ENCODE measurements at places on chromosomes 5 and 9. TPM values are rescaled to one million over a fixed set of nuclear protein-coding genes. Genes with fewer than 3 reads are reported as not detected.

Gene ADAMTSL2
- polyA plus RNA-seq = 2.2 TPM

Gene SLC46A2
- 0.05 TPM for polyA plus RNA-seq

Gene BTNL3
- polyA plus RNA-seq = 0.33 TPM

Gene TNC
- polyA plus RNA-seq = 9.8 TPM

Gene MARCHF11
- not detected for polyA plus RNA-seq

Gene ITGA1
- 2.4 TPM for polyA plus RNA-seq

Gene KIF4B
- polyA plus RNA-seq = not detected

Gene PCDHGA11
- polyA plus RNA-seq = 0.79 TPM

Gene IFNA21
- polyA plus RNA-seq = not detected

Gene ROPN1L
- polyA plus RNA-seq = 0.89 TPM

Gene C5orf58
- not detected for polyA plus RNA-seq

Gene SLC34A3
- 0.06 TPM for polyA plus RNA-seq

Gene GLRA1
- not detected for polyA plus RNA-seq

Gene TTLL11
- polyA plus RNA-seq = 6.4 TPM

Gene NR5A1
- polyA plus RNA-seq = 0.03 TPM

Gene DOCK8
- 6.9 TPM for polyA plus RNA-seq

Gene FCN1
- 1.7 TPM for polyA plus RNA-seq

Gene GRHPR
- polyA plus RNA-seq = 138 TPM

Gene OGN
- 31.8 TPM for polyA plus RNA-seq

Gene EGR1
- polyA plus RNA-seq = 52.2 TPM

Gene CDH6
- polyA plus RNA-seq = 2.0 TPM

Gene MVB12B
- polyA plus RNA-seq = 4.7 TPM

Gene PHYHD1
- polyA plus RNA-seq = 41.6 TPM

Gene CLIC3
- polyA plus RNA-seq = 3.0 TPM

Gene OTP
- not detected for polyA plus RNA-seq

Data from adipose tissue (tissue), 3 donors.